ENCODE measurements at places on chromosomes 2 and 18.

GRCh38 chr2:6948677-6949351, 31.6 kb downstream of the RNF144A start:
- DNase-seq = no peak

- DNase-seq = no peak
These were observed 694 bp downstream of the UNC50 start for GRCh38 chr2:98608962-98609604.

DNA sequence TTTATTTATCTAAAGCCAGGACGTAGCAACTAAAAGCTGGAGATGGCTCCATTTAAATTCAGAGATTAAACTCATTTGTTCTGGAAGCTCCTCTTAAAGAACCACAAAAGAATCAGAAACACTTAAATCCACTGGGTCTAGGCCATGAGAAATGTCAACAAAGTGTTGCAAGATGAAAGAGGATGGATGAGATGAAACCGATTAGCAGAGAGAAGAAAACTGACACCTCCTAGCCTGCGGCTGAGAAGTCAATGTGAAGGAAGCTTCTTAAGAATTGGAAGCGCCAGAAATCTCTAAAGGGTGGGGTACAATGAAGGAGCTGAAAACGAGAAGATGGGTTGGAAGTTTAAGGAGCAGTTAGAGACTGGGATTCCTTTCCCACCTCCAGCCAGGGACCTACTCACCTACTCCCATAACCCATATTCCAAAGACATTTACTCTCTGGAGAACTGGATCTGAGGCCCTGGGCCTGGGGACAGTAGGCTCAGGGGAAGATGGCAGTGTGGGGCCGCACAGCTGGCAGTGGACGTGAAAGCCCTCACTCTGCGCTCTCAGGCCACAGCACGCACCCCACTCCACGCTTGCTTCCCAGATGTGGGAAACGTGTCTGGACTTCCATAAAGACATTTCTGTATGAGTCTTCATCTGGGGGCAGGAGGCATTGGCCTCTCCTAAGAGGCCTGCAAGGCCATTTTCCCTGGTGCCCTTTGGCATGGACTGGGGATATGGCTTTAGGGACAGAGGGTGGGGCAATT, 188.4 kb downstream of the LOXHD1 start:
- no peak for DNase-seq

GRCh38 chr2:26886736-26887135, 38.8 kb downstream of the DPYSL5 start:
- DNase-seq = no peak

- no peak for DNase-seq
These were observed 101.0 kb upstream of the ZNF236 start for GRCh38 chr18:76721207-76721996.

DNA sequence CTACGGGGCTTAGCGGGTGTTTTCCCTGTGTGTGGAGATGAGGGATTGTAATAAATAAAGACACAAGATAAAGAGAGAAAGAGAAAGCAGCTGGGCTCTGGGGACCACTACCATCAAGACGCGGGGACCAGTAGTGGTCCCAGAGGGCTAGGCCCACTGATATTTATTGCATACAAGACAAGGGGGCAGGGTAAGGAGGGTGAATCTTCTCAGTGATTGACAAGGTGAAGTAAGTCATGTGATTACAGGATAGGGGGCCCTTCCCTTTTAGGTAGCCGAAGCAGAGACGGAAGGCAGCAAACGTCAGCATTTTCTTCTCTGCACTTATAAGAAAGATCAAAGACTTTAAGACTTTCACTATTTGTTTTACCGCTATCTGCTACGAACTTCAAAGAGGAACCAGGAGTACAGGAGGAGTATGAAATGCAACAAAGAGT, 4.5 kb upstream of the GAL3ST2 start:
- DNase-seq = no peak

DNA sequence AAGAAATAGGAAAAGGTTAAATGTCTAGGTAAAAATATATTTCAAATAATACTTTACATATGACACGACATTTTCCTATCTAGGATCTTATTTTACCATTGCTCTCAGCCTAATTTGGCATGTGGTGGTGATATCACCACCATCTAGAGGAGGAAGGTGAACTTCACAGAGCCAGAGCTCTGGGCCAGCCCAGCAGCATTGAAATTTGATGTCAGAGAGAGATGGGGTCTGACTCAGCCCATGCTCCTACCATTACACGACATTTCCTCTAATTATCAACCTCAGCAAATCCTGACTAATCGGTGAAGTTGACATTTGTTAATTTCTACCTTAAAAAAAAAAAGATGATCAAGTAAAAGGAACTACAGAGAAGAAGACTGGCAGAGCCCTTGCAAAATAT, 42.3 kb downstream of the LRRTM4 start:
- no peak for DNase-seq

Measured in AG04449 (cell line).